Anterior cingulate cortex (tissue), 58 donors: ENCODE measurements at places on chromosomes 2 and 18.

DNA sequence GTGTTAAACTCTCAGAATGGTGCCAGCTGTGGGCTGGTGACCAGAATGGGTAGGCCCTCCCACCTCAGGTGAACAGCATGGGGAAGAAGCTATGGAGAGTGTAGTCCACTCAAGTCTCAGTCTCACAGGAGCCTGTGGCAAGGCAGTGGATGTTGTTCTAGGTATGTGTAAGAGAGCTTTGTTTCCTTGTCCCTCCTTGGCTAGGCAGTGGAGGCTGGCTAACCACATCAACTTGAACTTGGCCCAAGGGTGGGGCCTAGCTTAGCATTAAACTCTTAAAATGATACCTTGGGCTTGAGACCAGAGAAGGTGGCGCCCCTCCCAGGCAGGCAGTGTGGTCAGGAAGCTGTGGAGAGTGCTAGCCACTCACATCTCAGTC, 53.2 kb upstream of the SLC4A10 start:
- no peak for DNase-seq

DNA sequence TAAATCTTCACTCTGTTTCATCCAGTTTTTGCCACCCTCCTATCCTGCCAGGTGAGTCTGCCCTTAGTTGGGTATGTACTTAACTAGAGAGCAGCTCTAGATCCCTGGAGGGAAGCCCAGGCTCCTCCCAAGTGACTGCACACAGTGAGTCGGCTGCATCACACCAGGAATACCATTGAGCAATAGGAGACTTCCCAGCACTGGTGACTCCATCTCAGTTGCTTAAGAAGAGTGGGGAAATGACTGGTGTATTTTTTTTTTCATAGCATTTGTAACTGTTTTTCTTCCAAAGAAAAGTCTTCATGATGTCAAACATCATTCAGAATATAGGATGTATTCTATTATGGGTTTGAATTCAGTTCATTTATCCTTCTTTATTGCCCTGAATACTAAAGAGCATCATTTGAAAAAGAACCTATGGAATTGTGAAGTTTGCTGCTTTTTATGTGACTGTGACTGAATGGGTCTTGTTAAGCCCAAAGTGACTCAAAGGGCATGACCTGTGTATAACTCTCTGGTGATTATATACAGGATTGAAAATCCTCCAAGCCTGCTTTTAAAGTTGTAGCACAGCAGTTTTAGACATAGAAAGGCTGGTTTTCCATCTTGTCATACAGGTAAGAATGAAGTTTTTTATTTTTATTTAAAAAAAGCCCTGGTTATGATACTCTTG, 84.3 kb downstream of the MAP3K20 start:
- DNase-seq, result no peak

- no peak for DNase-seq
These were observed 90.0 kb downstream of the CDH2 start for GRCh38 chr18:28086670-28087552.

DNA sequence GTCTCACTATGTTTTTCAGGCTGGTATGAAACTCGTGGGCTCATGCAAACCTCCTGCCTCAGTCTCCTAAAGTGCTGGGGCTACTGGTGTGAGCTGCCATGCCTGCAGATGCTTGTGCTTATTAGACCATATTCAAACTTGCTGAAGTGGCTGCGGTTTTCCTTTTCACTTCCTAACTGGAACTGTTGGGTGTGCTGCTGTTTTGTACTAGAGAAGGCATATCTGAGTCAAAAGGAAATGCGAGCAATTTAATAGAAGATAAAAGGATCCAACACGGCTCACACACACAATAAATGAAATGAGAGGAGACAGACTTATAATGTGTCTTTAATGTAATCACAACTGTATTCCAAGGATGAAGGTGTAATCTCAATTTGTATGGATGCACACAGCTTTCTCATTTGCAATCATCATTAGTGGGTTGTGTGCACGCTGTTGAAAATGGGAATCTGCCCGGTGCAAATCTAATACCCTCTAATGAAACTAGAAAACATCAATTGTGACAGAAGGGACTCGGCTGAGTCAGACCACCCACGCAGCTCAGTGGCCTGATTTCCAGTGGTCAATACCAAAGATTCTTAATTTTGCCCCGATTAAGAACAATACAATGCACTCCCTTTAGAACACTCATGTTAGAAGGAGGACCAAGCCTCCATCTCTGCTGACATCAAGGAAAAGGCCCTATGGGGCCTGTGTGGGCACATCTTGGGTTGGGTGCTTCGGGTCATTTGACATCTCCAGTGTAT, 532.7 kb downstream of the TDRD15 start:
- no peak for DNase-seq

DNA sequence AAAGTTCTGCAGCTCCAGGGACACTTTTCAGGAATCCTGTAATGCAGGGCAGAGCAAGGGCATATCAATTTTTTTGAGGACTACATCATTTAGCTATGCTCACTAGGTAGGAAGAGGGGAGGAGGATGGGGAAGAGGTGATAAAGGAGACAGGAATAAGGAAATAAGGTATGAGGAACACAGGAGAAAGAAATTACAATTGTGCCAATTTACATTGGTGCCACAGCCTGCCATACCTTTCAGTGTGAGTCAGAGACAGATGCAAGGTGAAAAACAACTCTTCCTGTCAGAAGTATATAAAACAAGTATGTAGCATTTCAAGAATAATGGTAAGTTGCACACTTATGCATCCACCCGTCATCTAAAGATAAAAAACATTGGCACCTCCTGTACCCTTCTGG, 5.4 kb upstream of the MRPS9 start:
- no peak for DNase-seq

DNA sequence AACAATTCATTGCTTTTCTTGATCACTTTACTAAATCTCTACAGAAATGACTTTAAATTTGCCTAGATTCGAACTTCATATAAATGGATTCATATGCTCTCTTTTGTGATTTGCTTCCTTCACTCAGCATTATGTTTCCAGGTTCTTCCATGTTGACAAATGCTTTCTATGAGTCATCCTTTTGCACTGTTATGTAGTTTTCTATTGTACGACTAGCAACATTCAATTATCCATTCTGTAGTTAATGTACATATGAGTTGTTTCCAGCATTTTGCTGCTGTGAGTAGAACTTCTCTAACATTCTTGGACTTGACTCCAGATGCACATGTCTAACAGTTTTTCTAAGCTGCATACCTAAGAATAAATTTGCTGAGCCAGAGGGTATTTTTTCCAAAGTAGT, 66.5 kb upstream of the NEUROD1 start:
- DNase-seq, result no peak

DNA sequence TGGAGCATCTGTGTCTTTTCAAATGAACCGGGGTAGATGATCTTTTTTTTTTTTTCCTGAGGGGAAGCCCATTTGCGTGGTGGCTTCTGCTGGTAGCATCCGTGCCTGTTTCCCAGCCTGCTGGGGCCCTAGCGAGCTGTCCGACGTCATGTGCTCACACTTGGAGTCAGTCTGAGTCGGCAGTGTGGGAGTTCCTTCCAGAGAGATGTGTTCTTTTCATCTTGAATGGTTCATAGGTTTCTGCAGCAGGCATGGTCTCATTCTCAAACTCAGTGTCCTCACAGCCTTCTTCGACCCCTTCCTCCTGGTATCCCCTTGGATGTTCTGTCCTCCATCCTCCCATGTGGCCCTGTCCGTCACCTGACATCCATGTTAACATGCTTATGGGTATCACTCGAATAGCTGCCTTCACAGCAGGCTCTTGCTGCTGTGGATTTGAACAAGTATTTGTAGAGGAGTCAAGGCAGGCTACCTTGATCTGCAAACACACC, 51.0 kb downstream of the LDLRAD4 start:
- no peak for DNase-seq

GRCh38 chr18:48826271-48826670, 124.5 kb downstream of the SMAD7 start:
- no peak for DNase-seq

GRCh38 chr2:105919826-105920225, 175.1 kb downstream of the NCK2 start:
- no peak for DNase-seq

DNA sequence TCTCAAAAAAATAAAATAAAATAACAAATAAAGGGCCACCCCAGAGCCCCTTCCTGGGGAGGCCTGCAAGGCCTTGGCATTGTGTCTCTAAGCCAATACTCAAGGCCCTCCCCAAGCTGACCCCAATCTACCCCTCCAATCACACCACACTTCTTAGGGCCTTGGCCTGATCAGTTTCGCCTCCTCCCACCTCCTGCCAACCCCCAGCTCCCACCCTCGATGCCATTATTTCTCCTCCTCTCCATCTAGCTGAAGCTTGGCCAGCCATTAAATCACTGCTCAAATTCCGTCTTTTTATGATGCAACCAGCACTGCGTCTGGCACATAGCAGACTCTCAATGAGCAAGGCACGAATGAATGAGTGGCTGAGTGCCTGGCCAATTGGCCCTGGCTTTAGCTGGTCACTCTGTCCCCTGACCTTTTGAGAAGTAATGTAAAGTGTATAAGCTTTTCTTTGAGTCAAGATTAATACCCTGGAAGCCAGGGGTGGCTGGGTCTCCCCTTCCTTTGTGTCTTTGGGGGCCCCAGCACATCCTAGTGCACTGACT, 55.9 kb downstream of the SMAD7 start:
- no peak for DNase-seq

DNA sequence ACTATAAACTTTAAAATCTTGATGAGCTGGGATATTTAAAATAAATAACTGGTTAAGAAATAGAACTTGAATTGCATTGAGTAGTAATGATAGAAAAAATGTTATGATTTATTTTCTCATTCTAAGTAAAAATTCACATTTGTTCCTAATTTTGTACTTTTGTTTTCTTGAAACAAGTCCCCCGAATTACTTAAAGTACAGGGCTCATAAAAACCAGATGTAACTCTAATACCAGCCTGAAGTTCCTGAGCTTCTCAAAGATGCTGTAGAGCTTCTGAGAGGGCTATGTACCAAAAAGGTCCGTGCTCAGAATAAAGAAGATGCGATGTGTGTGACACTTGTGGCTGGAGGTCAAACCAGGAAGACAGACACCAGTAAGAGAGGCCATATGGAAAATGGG, 116.1 kb upstream of the TACR1 start:
- no peak for DNase-seq

DNA sequence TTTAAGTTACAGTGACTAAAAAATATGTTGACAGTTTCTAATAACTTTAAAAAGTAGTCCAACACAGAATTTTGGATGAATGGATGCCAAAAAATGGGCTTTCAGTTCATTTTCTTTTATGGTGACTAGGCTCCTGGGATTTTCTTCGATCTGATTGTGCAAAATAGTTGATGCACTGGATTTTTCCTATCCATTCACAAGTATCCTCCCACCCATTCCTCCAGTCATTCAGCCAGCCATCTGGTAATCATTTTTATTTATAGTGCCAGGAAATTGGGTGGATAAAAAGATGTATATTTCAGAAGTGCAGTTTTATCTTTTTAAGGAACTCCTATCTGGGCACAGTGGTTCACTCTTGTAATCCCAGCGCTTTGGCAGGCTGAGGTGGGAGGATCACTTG, 175.1 kb downstream of the PTPRM start:
- DNase-seq, result no peak

GRCh38 chr2:232875256-232876121, 5.4 kb downstream of the SNORC start:
- peak; percentile 66 for DNase-seq

GRCh38 chr2:127681288-127681804, 6.0 kb upstream of the LIMS2 start:
- no peak for DNase-seq

- DNase-seq, result no peak
These were observed 118.6 kb downstream of the PTGR3 start for GRCh38 chr18:75090336-75090735.
